ENCODE measurements at places on chromosomes 2 and 18.

DNA sequence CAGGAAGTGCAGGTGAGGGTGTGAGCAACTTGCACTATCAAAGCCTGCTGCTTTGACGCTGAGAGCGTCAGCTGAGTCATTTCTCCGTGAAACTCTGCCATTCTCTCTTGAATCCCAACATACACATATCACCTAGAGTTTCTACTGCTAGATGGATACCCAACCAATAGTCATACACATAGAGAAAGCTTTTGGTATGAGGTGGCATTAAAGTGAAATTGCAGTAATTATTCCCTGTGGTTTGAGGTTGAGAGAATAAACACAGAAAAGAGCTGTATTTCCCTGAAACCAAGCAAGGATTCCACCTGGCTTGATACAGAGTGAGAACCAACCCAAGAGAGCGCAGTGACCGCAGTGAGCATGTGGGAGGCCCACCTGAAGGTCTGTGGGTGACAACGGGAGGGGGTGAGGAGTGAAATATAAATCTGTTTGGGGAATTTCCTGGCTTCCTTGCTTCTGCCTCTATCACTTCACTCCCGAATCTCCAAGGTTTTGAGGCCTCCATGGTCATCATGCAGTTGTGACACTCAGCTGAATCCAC is 28.8 kb upstream of the TMEM18 start:
- no peak for DNase-seq

- DNase-seq = peak; percentile 43
These were observed 15.6 kb downstream of the TRABD2A start for GRCh38 chr2:84865181-84865783.

- peak; percentile 46 for DNase-seq
These were observed 49.1 kb downstream of the ZNF638 start for GRCh38 chr2:71380665-71381064.

DNA sequence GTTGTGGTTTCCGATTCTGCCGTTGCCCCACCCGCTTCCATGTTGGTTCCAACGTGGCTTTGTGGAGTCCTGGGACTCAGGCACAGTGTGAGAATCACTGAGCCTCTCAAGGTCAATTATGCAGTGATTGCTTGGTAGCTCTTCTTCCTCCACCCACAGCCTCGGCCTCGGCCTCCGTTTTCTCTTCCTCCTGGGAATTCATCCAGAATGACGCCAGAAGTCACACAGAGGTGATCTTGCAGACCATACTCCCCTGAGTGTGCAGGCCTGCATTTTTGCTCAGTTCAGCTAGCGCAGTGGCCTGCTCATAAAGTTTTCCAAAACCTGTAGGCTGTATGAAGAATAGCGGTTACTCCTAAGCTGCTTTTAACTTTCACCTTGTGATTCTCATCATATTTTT is 273.3 kb downstream of the GBX2 start:
- no peak for DNase-seq

- no peak for DNase-seq
These were observed 624 bp upstream of the MAP4K3 start for GRCh38 chr2:39437522-39438296.

- DNase-seq = no peak
These were observed 158.8 kb upstream of the SIX2 start for GRCh38 chr2:45167920-45168629.

DNA sequence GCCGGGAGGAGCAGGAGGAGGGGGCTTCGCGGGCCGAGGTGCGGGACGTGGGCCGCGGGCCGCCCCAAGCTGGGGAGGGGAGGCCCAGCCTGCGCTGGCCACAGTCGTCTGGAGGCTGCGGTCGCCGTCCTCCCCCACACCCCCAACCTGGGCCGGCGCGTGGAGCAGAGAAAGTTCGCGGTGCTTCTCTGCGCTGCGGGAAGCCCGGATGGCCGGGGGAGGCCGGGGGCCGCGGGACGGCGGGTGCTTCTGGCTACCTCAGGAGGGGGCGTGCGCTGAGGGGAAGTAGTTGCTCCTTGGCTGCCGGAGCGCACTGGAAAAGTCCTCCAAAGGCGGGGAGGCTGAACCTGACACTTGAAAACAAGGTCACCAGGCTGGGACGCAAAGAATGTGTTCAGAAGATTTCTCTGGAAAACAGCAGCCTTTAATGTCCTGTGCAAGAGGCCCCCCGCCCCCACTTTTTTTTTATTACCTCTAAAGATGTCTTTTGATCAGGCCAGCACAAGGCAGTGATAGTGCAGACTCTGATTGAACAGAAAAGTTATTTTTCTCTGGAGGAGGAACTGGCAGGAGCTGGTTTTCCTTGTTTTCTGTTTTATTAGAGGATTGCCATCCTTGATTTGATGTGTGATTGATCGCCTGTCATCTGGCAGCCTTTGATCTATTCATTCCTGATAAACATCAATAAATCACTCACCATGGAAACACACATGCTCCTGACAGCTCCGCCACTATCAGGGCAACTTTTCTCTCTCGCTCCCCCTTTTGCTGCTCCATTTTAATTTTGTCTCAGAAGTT is 1.6 kb downstream of the TSHZ1 start:
- no peak for DNase-seq

DNA sequence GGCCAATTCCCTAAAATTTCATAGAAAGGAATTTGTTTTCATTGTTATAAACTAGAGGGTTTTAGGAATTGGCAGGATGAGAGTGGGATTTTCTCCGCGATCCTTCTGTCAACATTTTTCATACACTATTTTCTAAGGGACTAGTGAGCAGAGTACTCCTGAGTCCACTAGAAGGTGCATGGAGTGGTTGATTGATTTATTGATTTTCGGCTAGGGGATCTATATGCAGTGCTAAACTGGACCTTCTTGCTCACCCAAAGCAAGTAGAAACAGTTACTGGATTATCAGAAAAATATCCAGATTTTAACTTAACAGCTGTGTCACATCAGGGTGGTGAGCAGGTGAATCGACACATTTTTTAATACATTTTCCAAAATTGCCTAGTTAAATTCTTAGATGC is 159.9 kb upstream of the DTNA start:
- DNase-seq = no peak

DNA sequence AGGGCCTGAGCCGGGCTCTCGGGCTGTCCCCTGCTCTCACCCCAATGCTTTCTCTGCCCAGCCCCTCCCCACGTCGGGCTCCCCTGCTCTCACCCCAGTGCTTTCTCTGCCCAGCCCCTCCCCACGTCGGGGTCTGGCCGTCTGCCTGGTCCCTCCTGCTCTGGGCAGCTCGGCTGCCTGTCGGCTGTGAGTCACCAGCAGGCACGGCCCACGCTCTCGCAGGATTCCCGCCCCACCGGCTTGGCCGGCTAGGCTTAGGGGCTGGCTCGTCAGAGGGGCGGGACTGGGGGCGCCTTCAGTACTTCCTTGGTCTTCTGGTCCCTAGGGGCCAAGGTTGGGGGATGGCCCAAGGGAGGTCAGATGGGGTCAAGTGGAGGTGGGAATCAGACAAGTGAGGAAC is 3.3 kb downstream of the BOK start:
- peak; percentile 66 for DNase-seq

- DNase-seq = no peak
These were observed 276.4 kb upstream of the HS6ST1 start for GRCh38 chr2:128594953-128595677.

DNA sequence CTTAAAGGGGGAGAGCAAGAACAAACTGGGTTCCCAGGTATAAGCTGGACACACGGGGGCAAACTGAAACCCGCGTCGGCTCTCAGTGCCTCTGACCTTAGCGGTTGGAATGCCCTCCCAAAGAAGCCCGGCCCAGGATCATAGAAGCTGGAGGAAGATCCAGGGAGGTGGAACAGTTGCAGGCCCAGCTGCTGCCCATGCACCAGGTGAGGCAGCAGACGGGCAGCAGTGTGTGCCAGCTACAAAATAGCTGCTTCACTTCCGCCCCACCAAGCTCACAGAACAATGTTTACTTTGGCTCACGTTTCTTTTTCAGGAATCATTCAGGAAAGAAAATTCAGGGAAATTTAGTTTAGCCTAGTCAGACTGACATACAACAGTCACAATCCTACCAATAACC is 3.9 kb upstream of the ERMN start:
- DNase-seq = no peak

DNA sequence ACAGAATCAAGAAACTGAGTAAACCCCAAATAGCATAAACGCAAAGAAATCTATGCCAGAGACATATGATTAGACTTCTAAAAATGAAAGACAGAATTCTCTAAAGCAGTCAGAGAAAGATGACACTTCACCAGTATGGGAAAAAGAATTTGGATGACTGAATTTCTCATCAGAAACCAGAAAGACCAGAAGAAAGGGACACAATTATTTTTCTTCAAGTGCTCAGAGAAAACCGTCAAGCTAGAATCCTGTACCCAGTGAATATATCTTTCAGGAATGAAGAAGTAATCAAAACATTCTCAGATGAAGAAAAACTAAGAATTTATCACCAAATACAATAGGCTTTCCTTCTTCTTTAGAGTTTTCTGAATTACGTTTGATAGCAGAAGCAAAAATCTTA is 14.2 kb upstream of the ESPNL start:
- no peak for DNase-seq

GRCh38 chr2:166932032-166932431 is 43.8 kb downstream of the XIRP2 start:
- DNase-seq = no peak

DNA sequence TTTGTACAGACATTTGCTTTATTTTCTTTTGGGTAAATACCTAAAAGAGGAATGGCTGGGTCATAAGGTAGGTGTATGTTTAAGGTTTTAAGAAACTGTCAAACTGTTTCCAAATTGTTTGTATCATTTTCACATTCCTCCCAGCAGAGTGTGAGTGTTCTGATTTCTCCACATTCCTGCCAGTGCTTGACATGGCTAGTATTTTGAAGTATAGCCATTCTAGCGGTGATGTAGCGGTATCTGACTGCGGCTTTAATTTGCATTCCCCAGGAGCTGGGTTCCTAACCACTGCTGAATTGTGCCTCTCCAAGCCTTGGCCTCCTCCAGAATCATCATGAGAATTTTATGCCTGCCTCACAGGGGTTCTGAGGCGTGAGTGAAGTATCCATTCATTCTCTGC is 61.8 kb upstream of the ARL4C start:
- peak; percentile 34 for DNase-seq

DNA sequence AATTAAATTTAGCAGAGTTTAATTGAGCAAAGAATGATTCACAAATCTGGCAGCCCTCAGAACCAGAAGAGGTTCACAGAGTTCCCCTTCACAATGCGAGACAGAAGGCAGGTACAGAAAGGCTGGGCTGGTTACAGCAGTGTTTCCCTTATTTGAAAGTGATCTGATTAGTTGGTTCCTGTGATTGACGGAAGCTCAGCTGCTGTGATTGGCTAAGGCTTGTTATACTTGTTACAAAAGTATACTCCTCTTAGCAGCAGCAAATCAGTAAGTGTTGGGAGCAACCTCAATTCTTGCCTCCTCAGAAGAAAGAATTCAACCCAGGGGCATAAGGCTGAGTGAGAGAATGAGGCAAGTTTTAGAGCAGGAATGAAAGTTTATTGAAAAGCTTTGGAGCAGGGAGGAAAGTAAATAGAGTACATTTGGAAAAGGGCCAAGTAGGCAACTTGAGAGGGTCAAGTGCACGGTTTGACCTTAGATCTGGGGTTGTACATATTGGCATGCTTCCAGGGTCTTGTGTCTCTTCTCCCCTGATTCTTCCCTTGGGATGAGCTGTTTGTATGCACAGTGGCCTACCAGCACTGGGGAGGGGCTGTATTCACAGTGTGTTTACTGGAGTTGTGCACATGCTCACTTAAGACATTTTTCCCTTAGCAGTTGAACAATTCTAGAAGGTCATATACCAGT is 431.8 kb upstream of the RAB12 start:
- no peak for DNase-seq

DNA sequence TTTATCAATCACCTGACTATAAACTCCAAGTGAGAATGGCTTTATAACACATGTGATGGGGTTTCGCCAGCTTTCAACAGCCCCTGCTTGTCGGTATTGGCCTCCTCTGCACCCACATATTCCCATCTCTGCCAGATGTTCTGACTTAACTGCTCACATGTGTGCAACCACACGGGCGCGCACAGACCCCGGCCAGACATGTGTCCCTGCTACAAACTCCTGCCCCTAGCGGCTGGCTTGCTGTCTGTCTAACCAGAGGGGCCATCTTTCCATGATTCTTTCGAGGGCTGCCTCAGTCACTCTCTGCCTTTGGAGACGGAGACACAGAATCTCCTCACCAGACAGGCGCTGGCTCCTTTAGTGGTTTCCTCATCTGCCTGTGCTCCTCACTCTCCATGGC is 15.3 kb downstream of the STON1 start:
- peak; percentile 46 for DNase-seq

DNA sequence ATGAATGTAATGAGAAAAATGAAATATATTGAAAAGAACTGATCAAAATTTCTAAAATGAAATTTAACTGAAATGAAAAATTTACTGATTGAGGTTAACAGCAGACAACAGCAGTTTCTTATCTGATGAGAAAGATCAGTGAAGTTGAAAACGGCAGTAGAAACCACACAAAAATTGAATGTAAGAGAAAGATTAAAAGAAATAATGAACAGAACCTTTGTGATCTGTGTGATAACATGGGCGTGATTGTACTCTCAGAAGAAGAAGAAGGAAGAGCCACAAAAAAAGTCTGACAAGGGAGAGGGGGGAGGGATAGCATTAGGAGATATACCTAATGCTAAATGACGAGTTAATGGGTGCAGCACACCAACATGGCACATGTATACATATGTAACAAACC is 45.2 kb downstream of the FAM117B start:
- no peak for DNase-seq

- DNase-seq = no peak
These were observed 984 bp downstream of the CCDC88A start for GRCh38 chr2:55418512-55419232.

- DNase-seq = no peak
These were observed 103.5 kb upstream of the PPP1CB start for GRCh38 chr2:28648147-28648546.

DNA sequence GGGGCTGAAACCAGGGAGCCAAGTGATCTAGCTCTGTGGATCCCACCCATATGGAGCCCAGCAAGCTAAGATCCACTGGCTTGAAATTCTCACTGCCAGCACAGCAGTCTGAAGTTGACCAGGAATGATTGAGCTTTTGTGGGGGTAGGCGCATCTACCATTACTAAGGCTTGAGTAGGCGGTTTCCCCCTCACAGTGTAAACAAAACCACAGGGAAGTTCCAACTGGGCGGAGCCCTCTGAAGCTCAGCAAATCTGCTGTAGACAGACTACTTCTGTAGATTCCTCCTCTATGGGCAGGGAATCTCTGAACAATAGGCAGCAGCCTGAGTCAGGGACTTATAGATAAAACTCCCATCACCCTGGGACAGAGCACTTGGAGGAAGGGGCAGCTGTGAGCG is 96.7 kb downstream of the CCDC148 start:
- no peak for DNase-seq

- peak; percentile 3 for DNase-seq
These were observed 40.9 kb upstream of the TRIM43B start for GRCh38 chr2:95525294-95526035.

DNA sequence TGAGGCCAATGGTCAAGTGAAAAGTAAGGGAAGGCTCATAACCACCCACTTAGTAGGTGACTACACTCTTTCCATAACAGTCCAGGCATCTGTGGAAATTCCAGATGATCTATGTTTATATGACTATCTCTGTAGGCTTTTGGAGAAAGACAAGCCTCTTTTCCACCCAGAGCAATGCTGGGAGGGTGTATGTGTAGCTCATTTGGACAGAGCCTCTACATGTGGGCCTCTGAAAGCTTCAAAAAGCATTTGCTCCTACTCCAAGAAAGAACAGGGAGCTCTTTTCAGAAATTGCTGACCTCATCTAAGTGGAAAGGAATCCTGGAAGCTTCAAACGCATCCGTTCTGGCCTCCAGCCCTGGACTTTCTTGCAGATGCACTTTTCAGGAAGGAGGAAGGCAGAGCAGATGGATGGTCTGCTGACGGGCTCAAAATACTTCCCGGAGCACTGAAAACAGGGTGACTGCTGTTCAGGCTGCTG is 308.7 kb downstream of the LRATD1 start:
- DNase-seq = peak; percentile 26

GRCh38 chr2:105324732-105325131 is 4.8 kb downstream of the TGFBRAP1 start:
- peak; percentile 82 for DNase-seq
